Hematopoietic multipotent progenitor cell treated with erythropoietin and hydrocortisone succinate and interleukin-3 and kit ligand, for 17 days (in vitro differentiated cells): ENCODE measurements at places on chromosomes 3 and 15.

- no peak for DNase-seq
Observed at GRCh38 chr15:67063689-67064606, 1.5 kb upstream of the SMAD3 start.

- no peak for DNase-seq
Observed at GRCh38 chr3:4814904-4815574, 164.2 kb upstream of the BHLHE40 start.

DNA sequence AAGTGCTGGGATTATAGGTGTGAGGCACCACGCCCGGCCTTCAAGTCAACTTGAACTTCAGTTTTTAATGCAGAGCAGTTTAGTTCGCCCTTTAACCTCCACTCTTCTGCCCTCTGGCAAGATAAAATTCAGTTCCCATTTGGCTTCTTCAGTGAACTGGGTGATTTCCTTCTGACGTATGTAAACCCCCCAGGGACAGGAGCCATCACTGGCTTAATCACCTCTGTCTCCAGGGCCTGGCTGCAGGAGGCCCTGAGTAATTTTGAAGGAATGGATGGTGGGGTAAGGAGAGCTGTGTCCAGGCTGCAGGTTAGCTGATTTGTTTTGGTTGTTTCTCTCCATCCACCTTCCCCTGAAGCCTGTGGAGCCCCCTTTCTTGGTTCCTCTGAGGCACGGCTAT lies 11.9 kb downstream of the MCM2 start:
- no peak for DNase-seq

GRCh38 chr3:187186801-187187421 lies 10.4 kb upstream of the RTP1 start:
- DNase-seq, result no peak

DNA sequence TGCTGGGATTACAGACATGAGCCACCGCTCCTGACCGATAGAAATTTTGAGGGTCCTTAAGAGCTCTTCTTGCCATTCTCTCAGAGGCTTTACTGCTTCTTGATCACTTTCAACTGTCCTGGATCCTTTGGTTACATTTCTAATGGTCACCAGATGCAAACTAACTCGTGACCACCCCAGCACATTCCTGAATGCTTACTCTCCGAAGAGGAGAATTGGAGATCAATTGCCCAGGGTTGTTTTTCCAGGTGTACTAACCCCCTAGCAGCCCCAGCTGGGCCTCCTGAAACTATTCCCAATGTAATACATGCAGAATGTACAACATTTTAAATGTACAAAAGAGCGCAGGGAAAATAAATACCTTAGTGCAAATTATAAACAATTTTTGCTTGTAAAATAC lies 65.1 kb upstream of the TBL1XR1 start:
- DNase-seq, result no peak

GRCh38 chr15:62850791-62851291 lies 191.7 kb upstream of the TPM1 start:
- DNase-seq, result no peak

DNA sequence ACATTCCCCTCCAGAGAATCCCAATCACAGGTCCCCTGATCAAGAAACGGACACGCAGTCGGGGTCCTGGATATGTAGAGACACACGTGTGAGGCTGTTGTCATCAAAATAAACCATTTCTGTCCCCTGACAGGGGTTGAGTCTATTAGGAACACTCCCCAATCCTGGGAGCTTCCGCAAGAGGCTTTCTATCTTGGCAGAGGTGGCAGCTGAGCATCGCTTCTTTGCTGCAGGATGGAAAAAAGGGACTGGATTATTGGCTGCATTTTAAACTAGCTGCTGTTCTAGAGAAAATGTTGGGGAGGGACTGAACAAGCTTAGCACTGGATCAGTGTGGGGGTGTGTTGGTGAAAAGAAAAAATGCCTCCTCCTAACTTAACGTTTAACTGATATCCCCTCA lies 2.5 kb upstream of the CNTN4 start:
- DNase-seq, result no peak

- DNase-seq, result no peak
Observed at GRCh38 chr3:129531699-129532098, 3.3 kb downstream of the RHO start.

DNA sequence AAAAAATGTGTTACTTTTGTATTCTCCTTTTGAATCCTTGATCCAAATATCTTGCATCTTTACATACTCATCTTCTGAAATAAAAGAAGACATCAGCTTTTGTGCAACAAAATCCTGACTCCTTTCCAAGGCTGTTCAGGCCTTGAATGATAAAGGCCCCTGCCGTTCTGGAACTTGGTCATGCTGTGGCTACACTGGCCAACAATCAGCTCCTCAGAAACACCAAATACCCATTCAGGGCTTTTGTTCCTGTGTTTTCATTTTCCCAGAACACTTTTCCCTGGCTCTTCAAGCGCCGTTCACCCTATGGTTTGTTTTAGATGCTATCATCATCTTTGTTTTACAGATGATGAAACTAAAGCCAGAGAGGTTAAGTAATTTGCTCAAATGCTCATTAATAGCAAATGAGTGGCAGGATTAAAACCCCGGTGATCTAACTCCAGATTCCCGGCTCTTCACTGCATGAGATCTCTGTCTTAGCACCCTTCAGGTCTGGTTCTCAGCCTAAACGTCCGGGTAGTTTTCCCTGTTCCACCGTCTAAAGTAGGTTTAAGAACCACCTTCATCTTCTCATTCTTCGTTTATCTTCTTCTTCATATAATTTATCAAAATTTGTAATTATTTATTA lies 58.3 kb downstream of the EPHA3 start:
- DNase-seq, result no peak

DNA sequence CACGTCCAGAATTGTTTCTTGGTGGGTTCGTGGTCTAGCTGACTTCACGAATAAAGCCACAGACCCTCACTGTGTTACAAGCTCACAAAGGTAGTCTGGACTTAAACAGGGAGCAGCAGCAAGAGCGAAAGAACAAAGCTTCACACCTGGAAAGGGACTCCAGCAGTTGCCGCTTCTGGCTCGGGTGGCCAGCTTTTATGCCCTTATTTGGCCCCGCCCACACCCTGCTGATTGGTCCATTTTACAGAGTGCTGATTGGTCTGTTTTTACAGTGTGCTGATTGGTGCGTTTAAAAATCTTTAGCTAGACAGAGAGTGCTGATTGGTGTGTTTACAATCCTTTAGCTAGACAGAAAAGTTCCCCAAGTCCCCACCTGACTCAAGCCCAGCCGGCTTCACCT lies 194.2 kb upstream of the NDN start:
- no peak for DNase-seq

DNA sequence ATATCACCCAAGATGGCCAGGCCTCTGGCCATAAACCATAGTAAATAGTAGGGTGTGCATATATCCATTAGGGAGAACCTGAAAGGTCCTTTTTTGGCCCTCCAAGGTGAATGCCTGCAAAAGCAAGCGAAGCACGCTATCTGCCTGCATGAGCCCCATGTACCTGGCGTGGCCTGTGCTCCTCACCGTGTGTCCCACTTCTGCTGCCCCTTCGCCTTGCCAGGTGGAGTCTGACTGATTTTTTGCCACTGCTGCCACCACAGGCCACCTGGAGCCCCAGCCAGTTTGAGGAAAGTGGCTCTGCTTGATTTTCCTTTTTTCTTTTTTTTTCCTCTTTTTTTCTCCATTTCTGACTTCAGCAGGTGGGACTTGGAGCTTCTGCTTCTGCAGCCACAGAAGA lies 139.7 kb downstream of the SNRPN start:
- no peak for DNase-seq

DNA sequence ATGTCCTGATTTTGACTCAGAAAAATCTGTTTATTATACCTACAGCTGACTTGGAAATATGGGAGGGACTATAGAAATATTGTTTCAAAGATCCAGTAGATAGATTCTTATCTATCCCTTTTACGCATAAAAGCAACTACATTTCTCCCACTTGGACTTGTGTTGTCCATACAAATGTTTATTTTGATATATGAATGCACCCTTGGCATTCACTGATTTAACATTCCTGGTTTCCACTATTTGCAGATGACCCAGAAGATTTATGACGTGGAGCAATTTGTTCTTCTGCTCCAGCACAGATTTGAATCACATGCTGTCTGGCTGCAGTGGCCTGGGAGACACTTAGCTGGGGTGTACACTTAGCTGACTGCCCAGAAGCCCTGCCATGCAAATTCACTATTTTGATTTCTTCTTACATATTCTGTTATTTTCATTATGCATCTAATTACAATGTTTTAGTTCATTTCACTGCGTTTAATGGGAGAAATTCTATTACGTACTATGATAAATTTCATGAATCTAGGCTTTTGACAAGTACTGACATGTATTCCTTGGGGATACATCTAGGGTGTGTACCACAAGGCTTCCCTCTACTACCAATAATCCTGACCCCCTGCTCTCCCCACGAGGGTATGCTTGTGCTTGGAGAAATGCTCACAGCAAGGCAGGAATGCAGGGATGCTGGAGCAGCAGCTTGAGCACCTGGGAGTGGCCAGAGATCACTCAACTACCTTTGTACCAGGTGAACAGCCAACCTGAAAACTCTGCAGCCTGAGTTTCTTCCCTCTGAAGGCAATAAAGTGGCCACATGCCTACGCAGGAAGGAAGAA lies 223.6 kb upstream of the TBL1XR1 start:
- no peak for DNase-seq

DNA sequence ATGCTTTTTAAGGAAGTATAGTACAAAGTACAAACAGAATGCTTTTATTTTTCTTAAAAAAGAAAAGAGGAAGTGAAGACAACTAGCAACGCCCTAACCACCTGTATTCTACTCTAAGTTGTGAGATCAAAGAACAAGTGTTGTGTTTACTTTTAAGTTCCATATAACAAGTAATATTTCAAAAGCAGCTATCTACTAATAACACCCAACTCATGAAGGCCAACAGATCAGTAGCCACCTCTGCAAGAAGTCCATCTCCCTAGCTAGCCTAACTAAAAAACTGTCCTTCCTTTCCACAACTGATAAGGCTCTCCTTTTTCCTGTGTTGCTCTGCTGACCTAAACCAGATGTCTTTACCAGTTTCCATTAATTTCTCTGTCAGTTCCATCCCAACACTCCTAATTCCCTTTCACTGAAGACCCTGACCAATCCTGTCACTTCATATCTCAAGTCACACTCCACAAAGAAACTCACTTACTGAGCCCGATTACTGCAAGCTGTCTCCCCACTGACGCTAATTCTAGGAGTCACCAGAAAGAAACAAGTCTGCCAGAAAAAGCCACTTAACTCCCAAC lies 26.9 kb downstream of the PHC3 start:
- no peak for DNase-seq
